Activated T-helper 17 cell treated with anti-CD3 and anti-CD28 coated beads, Interleukin-2, amount 50 U/mL, for 72 hours (primary cell): ENCODE measurements at places on chromosomes 11 and 22. TPM values are rescaled to one million over a fixed set of nuclear protein-coding genes. Genes with fewer than 3 reads are reported as not detected.

DNA sequence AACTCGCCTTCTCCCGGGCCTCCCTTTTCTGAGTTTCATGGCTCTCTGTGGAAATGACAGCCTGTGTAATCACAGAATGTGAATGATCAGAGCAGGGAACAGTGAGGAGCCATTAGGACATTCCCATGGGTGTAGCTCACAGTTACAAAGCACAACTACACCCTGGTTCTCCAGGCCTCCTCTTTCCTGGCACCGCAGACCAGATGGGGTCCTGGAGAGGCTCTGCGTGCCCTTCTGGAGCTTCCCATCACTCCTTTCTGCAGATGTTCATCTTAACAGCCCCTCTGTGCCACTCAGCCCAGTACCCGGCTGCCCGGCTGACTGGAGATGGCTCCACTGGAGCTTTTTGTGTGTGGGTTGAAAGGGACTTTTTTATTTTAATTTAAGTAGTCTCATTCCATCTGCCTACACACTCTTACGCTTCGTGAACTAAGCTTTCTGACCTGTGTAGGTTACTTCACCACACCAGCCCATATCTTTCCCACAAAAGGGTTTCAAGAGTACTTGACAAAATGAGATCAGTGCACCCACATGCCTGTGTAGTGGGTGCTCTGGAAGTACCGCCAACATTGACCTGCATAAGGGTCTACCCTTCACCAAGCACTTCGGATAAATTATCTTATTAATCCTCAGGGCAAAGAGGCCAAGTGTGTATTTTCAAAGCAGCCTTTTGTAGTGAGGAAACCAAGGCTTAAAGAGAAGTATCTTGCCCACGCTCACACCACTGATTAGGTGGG lies 29.8 kb downstream of the SREBF2 start:
- peak; percentile 77 for ATAC-seq

DNA sequence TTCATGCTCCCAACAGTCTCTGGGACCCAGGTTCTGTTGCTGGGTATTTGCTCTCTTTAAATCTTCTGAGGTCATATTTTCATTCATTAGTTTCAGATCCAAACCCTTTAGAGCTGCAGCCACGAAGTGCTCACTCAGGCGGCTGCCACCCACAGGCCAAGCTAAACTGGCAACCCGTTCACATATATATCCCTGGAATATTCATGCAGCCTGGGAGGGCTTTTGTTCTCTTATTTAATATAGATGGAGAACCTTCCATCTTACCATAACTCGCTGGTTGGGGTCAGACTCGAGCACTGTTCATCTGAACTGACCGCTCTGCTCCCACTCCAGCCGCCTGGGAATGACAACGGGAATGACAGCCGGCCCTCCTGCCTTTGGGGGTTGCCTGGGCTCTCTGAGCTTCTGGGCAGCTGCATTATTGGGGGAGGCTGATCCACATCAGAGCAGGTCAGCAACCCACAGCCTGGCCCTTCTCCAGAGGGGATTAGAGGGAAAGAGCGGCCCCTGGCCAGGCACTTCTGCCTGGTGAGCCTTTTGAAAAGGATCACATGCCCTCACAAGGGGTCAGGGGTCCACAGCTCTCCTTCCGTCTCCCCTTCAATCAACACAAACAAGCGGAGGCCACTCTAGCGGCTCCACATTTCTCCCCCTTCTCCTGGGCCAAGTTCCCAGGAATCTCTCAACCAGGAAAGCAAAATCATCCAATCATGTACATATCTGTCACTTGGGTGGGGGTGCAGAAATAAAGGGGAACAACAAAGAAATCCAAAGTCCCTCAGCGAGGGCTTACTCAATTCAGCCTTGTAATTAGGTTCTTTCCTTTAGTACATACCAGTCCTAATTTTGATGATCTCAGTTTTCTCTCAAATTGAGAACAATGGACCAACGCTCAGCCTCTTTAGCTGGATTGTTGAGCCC lies 11.8 kb downstream of the TMEM184B start:
- no peak for ATAC-seq

GRCh38 chr11:2158966-2159365 lies 2.0 kb downstream of the INS start:
- ATAC-seq: no peak

- ATAC-seq: no peak
These were observed 11.7 kb upstream of the RASL10A start for GRCh38 chr22:29327089-29327764.

- ATAC-seq: no peak
These were observed 7.1 kb downstream of the TMA7B start for GRCh38 chr22:39967103-39967829.

DNA sequence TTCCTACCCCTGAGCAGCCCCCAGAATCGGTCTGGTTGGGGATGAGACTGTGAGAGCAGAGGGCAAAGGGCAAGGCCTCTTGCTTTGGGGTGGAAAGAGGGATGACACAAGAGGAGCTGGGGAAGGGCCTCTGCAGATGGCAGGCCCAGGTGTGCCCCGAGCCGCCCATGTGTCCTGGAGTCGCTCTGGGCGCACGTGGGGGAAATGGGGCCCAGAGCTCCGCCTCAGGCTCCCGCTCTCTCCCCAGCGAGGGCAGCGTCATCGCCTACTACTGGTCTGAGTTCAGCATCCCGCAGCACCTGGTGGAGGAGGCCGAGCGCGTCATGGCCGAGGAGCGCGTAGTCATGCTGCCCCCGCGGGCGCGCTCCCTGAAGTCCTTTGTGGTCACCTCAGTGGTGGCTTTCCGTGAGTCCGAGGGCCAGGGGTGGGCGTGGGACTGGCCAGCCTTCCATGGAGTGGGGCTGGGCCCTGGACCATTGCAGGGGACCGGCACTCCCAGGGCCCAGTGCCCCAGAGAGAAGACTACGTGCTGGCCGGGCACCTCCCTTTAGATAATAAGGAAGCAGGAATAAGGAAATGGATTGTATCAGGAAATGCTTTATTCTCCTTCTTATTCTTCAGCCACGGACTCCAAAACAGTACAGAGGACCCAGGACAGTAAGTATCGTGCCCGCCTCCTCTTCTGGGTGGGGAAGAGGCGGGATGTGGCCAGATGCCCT lies 30.1 kb downstream of the ST14 start:
- ATAC-seq: no peak

DNA sequence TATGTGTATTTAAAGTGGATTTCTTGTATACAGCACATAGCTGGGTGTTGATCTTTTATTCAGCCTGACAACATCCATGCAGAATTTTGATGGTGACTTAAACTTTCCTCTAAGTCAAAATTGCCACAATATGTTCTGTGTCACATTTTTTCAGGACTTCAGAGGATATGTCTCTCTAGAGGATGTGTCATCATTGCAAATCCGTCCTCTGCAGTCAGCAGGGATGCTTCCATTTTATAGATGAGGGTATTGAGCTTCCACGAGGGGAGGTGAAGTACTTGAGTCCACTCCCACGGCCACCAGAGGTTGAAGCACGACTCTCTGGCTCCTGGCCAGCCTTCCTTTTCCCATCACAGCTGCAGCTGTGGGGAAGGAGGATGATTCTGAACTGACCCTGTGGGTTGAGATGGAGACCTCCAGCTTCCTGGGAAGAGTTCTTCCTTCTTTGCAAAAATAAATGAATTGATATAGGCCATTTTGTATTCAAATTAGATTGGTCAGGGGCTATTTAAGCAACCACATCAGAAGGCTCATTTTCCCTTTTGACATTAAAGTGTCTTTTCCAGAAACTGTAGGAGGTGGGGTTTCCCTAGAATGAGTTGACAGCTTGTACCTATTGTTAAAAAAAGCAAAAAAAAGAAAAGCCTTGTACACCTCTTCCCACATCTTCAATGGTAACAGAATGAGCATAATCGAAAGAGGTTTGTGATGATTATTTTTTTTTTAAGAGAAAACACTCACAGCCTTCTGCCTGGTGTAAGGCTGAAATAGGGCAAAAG lies 55.2 kb upstream of the MYEOV start:
- ATAC-seq: peak; percentile 87

The RTN4R gene
- total RNA-seq: 1.4 TPM

The TANGO2 gene
- total RNA-seq: 19.3 TPM

The DENND5A gene
- total RNA-seq: 68.5 TPM

The SEC14L6 gene
- not detected for total RNA-seq
